COR-L47 (cell line): ENCODE measurements at places on chromosomes 13 and 19.

DNA sequence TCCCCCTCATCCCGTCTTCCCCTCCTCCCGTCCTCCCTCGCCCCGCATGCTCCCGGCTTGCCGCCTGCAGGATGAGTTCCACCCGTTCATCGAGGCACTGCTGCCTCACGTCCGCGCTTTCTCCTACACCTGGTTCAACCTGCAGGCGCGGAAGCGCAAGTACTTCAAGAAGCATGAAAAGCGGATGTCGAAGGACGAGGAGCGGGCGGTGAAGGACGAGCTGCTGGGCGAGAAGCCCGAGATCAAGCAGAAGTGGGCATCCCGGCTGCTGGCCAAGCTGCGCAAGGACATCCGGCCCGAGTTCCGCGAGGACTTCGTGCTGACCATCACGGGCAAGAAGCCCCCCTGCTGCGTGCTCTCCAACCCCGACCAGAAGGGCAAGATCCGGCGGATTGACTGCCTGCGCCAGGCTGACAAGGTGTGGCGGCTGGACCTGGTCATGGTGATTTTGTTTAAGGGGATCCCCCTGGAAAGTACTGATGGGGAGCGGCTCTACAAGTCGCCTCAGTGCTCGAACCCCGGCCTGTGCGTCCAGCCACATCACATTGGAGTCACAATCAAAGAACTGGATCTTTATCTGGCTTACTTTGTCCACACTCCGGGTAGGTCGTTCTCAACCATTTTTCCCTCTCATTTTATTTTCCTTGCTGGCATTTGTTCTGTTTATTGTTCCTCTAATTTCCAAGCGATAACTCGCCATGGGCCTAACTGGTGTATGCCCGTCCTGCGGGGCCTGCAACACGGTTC is 29.8 kb downstream of the NFIX start:
- DNase-seq: peak; percentile 47

DNA sequence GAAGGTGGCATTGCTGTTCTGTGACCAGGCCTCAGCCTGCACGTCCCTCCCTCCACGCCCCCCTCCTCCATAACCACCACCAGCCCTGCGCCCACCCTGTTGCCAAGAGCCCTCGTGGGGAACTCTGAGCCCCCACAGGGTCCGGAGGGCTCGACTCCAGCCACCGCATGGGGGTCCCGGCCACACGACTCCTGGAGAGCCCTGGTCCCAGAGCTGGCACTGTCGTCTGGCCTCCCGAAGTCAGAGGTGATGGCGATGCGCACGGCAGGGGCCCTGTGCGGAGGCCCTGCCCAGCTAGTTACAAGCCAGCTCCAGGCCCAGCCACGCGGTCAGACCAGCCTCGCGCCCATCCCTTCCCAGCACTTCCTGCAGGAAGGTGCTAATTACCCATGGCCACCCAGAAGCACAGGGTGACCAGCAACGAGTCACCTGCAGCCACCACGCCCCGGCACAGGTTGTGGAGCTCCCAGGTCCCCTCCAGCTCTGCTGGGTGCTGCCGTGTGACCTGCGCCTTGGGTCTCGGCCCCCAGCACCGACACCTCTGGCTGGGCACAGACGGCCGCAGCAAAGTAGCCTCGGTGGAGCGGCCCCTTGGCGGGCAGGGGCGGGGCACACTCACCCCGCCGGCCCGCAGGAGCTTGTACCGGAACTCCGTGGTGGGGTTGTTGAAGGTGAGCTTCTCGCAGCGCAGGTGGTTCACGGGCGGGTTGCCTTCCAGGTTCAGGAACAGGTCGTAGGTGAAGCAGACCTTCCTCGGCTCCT is 49.6 kb downstream of the MLLT1 start:
- no peak for DNase-seq

DNA sequence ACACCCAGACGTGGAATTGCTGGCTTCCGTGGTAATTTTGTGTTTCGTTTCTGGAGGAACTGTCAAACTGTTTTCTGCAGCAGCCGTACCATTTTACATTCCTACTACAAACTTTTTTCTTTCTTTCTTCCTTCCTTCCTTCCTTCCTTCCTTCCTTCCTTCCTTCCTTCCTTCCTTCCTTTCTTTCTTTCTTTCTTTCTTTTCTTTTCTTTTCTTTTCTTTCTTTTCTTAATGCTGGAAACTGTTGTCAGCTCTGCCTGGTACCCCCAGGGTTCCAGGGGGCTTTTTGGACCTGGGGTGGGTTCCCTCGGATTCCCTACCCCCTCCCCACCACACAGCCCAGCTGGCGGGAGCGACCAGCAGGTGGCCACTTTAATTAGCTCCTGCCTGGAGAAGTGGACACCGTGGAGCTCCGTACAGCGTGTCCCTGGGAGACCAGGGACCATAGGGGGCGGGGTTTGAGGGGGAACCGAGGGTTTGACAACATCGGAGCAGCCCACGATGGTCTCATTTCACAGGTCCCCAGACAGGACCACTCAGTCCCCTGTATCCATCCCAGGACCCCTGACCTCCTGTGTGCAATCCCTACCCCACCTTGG is 24.4 kb downstream of the CELF5 start:
- DNase-seq: no peak

GRCh38 chr13:47611664-47612288 is 389.3 kb downstream of the SUCLA2 start:
- no peak for DNase-seq

GRCh38 chr13:114140906-114141250 is 8.5 kb upstream of the RASA3 start:
- no peak for DNase-seq

DNA sequence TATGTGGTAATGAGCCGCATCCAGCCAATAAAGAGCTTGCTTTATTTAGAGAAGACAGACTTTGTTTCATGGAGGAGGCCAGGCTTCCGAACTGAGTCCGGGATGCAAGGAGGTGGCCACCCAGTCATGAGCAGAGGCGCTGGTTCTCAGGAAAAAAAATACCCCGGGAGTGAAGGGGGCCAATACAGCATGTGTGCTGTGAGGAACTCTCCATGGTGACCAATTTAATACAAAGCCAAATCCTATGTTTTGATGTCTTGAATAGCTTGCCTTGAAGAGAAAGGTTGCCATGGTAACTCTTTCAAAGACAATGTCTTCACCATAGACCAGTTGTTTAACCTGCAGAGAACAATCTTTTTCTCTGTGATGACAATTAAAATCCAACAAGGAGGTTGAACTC is 43.4 kb upstream of the PDCD5 start:
- DNase-seq: peak; percentile 90

GRCh38 chr13:52319876-52320275 is 86.1 kb downstream of the THSD1 start:
- no peak for DNase-seq

DNA sequence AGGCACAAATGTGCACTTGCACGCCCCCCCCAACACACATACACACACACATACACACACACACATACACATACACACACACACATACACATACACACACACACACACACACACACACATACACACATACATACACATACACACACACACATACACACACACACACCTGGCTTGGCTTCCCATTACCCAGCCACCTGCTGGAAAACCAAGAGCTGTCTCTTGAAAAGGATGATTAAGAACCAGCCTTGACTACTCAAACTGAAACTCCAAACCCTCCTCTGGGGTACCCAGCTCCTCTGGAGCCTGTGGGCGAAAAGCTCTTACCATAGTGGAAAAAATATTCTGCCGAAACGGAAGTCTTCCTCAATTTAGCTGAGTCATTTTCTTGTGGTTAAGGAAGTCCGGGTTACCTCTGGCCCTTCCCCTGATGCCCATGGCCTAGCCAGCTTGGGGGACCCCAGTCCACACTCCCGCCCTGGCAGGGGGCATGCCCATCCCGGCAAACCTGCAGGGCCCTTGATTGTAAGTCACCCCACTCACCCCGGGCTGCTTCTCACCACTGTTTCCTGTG is 21.9 kb downstream of the CEBPA start:
- no peak for DNase-seq

DNA sequence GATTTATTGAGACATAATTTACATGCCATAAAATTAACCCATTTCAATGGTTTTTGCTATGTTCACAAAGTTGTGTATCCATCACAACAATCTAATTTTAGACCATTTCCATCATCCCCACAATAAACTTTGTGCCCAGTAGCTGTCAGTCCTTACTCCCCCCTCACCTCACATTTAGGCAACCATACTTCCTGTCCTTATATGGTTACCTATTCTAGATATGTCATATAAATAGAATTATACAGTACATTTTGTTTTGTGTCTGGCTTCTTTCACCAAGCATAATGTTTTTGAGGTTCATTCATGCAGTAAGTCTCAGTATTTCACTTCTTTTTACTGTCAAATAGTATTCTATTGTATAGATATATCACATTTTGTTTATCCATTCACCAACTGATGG is 23.2 kb upstream of the RPL21 start:
- no peak for DNase-seq

DNA sequence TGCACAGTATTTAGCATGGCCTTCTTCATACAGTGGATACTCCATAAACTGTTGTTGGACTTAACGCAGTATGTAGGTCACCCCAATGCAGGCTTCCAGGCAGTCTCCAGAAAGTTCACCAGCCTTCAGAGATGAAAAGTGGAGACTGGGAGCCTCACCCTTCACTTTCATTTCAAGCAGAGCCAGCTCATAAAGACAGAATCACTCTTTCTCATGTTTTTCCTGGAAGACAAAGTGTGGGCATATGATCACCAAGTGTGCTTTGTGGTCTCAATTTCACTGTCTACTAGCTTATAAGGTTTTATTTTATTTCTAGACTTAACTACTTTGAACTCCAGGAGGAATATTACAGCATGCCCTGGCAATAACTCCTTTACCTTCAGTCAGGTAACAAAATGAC is 26.3 kb upstream of the TNFSF11 start:
- DNase-seq: no peak

- DNase-seq: no peak
These were observed 469.1 kb downstream of the TSHZ3 start for GRCh38 chr19:30880151-30880550.

GRCh38 chr19:13189600-13189999 is 39.4 kb downstream of the IER2 start:
- no peak for DNase-seq

GRCh38 chr19:47623921-47624391 is 15.0 kb downstream of the BICRA start:
- no peak for DNase-seq

- DNase-seq: no peak
These were observed 18.9 kb upstream of the LRP3 start for GRCh38 chr19:33175156-33175782.

DNA sequence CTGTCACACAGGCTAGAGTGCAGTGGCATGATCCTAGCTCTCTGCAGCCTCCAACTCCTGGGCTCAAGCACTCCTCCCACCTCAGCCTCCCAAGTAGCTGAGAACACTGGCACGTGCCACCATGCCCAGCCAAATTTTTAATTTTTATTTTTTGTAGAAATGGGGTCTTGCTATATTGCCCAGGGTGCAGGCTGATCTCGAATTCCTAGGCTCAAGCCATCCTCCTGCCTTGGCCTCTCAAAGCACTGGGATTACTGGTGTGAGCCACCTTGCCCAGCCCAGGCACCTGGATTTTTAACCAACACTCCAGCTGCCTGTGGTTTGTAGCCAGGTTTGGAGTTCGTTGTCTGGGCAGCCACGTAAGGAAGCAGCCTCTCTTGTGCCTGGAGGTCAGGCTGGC is 9.3 kb upstream of the PEPD start:
- DNase-seq: no peak

- no peak for DNase-seq
These were observed 122.4 kb upstream of the MAB21L1 start for GRCh38 chr13:35598790-35599369.
